ENCODE measurements at places on chromosomes 1 and 21.

GRCh38 chr1:145985502-145986439 is 10.6 kb downstream of the TXNIP start:
- no peak for DNase-seq

DNA sequence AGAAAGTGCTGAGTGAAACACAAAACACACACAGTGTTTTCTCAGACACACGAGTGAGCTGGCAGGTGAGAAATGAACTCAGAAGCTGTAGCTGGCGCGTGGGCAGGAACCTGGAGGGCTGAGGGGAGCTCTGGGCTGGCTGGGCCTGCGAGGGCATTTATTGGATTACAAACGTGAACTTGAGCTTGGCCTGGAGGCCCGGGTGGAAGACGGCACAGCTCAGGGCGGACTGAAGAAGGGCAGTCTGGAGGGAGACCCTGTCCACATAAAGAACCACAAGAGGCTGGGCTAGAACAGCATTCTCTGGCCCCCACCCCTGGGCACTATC is 52.1 kb upstream of the ADARB1 start:
- DNase-seq = no peak

DNA sequence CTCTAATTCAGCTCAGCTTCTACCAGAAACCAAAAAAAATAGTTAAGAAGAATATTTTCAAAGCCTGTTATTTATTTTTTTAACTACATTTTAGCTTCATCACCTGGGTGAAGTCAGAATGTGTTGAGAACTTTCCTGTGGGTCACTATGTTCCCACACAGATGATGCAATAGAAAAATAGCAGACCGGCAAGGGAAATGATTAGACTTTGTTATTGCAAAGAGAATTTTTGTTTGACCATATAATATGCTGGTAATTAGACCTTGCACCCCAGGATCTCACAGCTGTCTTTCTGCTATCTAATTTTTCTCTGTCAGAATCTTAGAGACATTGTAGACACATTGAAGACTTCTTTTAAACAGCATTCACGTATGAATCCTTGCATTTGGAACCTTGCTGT is 299.3 kb downstream of the TBX15 start:
- DNase-seq = no peak

GRCh38 chr1:15737324-15738319 is 1.6 kb downstream of the SLC25A34 start:
- no peak for DNase-seq

GRCh38 chr21:26813426-26813998 is 31.7 kb downstream of the ADAMTS1 start:
- no peak for DNase-seq

DNA sequence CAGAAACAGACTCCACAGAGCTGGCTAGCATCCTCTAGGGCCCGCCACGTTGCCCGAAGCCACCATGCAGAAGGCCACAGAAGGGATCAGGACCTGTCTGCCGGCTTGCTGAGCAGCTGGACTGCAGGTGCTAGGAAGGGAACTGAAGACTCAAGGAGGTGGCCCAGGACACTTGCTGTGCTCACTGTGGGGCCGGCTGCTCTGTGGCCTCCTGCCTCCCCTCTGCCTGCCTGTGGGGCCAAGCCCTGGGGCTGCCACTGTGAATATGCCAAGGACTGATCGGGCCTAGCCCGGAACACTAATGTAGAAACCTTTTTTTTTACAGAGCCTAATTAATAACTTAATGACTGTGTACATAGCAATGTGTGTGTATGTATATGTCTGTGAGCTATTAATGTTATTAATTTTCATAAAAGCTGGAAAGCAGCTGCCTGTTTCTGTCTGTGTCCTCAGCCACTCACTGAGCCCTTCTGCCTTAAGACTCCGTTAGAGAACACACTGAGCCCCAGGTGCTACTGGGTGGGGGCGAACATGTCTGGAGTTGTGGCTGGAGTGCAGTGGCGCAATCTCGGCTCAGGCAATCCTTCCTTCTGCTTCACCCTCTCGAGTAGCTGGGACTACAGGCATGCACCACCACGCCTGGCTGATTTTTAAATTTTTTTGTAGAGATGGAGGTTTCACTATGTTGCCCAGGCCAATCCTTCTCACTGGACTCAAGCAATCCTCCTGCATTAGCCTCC is 14.8 kb downstream of the MFSD2A start:
- DNase-seq = no peak
